ENCODE measurements at places on chromosomes 7 and 10.

DNA sequence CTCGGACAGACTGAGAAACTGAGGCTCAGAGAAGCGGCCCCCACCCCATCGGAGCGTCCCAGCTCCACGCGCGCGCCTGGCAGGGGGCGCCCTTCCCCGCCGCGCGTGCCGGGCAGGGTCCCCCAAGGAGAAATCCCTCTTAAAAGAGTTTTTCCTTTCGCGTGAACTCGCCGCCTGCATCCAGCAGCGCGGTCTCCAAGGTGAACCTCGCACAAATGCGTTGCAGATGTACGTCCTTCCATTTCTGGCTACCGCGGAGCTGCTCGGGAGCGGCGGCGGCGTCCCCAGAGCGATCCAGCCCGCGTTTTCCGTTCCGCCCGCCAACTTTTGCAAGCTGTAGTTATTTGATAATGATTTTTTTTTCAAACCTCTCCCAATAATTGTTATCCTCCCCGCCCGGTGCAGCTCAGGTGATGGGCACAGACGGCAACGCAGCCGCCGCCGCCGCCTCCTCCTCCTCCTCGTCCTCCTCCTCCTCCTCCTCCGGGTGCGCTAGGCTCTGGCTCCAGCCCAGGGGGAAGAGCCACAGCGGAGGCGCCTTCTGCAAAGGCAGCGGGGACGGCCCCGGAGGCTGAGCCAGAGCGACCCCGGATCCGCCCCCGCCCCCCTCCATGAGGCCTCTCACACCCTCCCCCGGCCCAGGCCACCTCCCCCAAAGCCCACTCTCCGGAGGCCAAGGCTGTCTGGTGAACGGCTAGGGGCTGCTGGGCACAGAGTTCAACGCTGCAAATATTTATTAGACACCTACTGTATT, 74.0 kb upstream of the CUX1 start:
- peak; percentile 19 for DNase-seq

- DNase-seq: no peak
Measured at GRCh38 chr10:35892526-35892925, 250.4 kb upstream of the FZD8 start.

DNA sequence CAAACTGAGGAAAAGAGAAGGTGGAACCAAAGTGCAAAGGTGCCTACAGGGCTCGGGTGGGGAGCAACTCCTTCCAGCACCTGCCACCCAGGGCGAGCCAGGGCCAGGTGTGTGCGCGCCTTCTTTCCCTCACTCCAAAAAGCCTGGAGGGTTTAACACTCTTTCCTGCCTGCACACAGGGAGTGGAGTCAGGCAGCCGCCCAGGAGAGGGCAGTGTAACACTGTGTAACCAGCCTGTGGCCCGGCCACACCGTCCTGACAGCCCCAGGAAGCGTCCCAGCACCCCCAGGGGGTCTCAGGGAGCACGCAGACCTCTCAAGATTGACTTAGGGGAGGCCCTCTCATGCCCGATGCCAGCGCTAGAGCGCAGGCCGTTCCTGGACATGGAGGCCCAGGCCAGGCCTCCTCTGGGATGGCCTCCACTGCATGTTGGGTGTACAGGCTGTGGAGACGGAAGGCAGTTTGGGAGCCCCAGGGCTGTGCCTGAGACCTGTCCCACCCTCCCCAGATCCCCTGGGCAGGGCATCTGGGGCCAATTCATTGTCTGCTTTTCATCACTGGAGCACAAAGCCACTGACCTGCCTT, 13.4 kb downstream of the BRI3 start:
- DNase-seq: peak; percentile 21

- peak; percentile 53 for DNase-seq
Measured at GRCh38 chr7:105691082-105691679, 109.9 kb upstream of the EFCAB10 start.

GRCh38 chr10:10320956-10321355, 696.7 kb upstream of the CELF2 start:
- DNase-seq: no peak

DNA sequence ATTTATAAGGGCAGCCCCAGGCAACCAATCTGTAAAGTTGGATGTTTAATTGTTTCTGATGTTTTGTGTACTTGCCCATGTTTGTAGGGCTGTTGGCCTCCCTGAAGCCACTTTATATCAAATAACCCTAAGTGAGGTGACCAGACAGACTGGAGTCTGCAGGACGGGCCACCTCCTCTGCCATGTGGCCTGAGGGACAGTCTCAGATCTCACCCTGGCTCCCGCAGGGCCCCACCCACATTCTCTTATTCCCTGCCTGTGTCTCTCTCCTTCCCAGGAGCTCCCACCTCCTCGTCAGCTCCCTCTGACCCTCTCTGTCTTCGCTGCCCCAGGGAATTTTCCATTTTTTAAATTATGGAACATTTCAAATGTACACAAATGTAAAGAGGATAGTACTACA, 9.5 kb upstream of the C10orf71 start:
- DNase-seq: no peak

- peak; percentile 96 for DNase-seq
Measured at GRCh38 chr7:79420464-79420863, 33.0 kb downstream of the MAGI2 start.

DNA sequence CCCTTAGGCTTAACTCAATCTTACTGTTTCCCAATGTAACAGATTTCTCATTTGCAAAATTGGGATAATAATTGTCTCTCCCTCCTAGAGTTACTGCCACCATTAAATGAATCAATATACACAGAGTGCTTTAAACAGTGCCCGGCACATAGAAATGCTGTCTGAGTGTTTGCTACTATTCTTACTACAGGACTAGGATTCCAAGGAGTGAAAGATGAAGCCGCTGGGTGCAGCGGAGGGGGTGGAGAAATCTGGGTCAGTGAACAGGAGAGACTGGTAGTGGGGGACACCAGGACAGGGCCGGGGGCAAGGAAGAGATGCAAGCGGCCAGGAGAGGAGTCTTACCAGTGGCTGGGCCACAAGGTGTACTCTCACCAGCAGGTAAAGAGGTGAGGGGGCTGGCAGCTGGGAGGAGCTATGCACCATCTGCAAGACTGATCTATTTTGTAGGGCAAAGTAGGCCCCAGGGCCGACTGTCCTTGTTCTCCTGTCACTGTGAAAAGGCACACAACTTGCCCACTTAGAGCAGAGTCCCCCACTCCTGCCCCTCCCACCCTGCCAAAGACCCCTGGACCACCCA, 18.5 kb upstream of the PRRT4 start:
- no peak for DNase-seq

DNA sequence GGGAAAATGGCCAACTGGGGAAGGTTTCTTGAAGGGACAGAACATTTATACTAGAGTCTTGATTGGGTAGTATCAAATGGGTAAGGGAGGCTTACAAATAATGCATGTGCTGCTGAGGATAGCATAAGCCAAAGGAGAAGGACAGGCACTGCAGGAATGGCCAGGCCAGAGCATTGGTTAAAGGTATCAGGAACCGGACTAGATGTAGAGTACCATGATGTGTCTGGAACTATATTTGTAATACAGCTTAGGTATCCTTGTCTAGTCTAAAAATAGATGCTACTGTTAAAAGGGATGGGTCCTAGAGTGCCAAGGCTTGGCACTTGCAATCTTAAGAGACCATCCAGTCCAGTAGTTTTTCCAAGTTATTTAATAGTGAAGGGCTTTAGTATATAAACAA, 20.3 kb downstream of the TMEM243 start:
- no peak for DNase-seq

DNA sequence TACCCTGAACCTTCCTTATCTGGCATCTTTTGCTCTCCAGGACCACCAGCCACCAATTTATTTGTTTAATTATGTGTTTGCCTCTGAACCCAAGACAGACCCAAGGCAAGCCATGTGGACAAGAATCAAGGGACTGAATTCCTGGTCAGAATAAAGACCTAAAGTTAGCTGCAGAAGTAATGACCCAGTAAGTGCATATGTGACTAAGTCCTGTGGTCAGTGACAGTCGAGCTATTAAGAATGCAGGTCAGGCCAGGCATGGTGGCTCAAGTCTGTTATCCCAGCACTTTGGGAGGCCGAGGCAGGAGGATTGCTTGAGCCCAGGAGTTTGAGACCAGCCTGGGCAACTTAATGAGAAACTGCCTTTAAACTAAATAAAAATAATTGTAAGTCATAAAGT, 139.4 kb downstream of the CCDC71L start:
- DNase-seq: no peak

GRCh38 chr7:82810558-82811259, 352.0 kb downstream of the PCLO start:
- peak; percentile 84 for DNase-seq

DNA sequence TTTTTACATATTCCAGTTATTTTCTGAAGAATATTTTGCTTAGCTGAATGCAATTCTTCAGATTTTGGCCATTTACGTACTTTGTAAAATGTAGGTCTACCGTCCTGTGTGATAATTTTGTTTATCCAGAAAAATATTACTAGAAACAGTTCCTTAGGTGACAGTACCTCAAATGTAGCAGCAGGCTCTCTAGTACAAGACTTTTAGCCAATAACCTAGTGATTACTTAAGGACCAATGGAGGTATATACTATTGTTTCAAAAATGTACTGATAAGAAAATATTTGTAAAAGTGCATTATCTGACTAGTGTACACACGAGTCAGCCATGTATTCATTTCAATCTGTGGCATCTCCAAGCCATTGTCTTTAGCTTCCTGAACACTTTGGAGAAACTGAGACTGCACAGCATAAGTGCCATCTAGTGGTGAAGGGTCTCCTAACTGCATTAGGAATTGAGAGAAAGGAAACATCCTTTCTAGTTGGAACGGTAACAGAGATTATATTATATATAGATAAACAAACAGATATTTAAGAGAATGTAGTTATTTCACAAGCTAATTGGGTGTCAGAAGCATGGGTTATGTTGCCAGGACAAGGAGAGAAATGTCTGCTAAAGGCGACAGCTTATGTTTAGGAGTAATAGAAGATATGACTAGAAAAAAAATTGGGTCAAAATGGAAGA, 23.7 kb downstream of the RTKN2 start:
- DNase-seq: peak; percentile 84

- no peak for DNase-seq
Measured at GRCh38 chr10:71687077-71687476, 32.5 kb downstream of the C10orf105 start.

DNA sequence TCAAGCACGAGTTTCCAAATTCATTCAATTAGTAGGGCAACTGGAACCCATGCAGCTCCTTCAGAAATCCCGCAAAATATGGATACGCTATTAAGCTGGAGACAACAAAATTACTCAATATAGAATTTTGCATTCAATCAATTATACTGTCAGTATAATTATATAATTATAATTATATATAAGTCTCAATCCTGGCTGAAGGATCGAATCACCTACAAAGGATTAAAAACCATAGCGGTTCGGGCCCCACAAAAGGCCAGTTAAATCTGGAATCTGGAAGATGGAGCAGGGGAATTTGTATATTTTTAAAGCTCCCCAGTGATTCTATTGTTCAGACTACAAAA, 55.7 kb downstream of the FHIP2A start:
- no peak for DNase-seq

DNA sequence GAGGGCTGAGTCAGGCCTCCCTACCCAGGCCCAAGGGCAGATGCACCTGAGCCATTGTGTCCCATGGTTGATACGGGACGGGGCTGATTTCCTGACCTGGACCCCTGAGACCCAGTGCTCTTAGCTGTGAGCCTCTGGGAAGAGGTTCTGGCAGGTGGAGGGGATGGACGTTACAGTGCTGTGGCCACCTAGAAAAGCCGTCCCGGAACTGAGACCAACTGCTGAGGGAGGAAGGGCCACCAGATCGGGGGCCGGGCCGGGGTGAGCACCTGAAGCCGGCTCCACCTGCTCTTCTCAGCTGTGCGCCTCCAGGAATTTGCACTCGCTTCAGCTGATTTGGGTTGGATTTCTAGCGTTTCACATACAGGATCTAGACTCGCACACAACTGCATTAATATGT, 35.4 kb downstream of the CHST12 start:
- no peak for DNase-seq

GRCh38 chr7:18408461-18408860, 87.1 kb upstream of the HDAC9 start:
- DNase-seq: peak; percentile 82

GRCh38 chr10:51188866-51189265, 114.6 kb downstream of the PRKG1 start:
- no peak for DNase-seq

DNA sequence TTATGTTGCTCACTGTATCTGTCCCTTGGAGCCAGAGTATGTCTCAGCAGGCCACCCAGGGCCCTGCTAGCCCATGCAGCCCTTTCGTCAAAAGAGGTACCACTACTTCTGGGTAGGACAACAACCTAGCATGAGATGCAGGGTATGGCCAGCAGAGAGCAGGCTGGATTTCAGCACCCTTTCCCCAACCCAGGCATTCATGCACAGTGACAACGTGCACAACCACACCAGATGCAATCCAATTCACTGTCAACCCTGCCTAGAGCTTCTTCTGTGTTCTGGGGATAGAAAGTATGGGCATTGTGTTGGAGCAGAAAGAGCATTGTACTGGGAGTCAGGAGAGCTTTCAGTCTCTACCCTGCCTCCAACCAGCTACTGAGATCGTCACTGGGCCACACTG, 37.9 kb downstream of the JAZF1 start:
- no peak for DNase-seq

GRCh38 chr10:42933448-42934340, 143.2 kb upstream of the RET start:
- DNase-seq: no peak

GRCh38 chr10:13803566-13804554, 217.1 kb downstream of the PRPF18 start:
- no peak for DNase-seq

- no peak for DNase-seq
Measured at GRCh38 chr10:4545062-4545461, 280.9 kb upstream of the AKR1E2 start.

- no peak for DNase-seq
Measured at GRCh38 chr7:130296221-130296951, 3.4 kb downstream of the CPA4 start.

DNA sequence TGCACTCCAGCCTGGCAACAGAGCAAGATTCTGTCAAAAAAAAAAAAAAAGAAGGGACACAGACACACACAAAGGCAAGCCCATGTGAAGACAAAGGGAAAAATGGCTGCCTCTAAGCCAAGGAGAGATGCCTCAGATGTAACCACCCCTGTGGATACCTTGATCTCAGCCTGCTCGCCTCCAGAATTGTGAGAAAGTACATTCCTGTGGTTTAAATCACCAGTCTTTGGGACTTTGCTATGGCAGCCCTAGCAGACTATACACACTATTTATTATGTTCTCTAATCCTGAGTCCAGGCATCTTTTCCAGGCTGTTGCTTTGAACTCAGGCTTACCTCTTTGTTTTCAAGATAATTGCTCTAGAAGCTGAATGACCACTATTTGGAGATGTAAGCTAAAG, 494.3 kb downstream of the GALNT17 start:
- DNase-seq: no peak

DNA sequence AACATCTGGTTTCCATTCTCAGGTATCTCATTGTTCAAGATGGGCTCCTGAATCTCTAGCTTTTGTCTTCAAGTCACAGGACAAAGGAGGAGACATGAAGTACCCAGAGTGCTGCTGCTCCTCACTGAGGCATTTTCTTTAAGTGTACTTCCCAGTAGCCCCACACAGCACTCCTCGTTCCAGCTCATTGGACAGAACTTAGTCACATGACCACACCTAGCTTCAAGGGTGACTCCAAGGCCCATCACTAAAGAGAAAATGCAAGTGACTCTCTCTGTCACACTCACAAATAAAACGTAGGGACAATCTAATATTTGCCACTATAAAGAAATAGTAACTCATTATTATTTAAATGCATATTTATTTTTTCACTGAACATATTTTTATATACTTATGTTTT, 58.3 kb upstream of the NEUROD6 start:
- DNase-seq: no peak
